ENCODE measurements at places on chromosomes 13 and 19.

DNA sequence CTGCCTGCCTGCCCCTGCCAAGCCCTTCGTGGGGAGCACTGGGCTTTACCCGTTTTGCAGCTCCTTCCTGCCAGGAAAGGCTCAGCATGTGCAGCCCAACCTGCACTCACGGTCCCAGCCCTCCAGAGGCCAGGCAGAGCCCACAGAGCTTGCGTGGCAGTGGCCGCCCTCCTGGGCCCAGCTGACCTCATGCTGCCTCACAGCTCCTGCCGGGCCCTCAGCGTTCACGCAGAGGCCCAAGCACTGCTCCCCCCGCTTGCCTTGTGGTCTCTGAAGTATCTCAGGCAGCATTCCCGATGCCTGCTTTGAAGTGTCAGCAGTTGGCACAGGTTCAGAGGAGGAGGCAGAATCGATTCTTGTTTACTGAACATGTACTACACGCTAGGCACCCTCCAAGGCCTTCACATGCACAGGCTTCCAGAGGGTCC lies 32.5 kb downstream of the CAPN12 start:
- peak; percentile 89 for DNase-seq

- no peak for DNase-seq
Measured at GRCh38 chr13:106985481-106985880, 417.5 kb upstream of the ARGLU1 start.

DNA sequence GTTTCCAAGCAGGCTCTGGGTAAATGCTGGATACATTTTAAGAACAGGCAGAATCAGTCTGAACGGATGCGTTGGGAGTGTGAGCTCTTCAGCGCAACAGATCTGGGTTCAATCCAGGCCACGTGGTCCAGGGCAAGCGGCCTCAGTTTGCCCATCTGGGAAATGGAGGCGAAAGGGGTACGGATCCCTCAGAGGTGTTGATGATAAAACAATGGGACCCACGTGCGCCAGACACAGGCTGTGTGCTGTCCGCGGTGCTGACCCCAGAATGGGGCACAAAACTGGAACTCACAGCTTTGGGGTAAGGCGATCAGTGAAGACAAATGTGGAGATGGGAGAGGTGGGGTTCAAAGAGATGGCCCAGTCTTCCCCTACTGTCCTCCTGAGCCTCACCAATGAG lies 13.1 kb upstream of the PDE4C start:
- no peak for DNase-seq

GRCh38 chr13:33281951-33282595 lies 3.5 kb downstream of the STARD13 start:
- no peak for DNase-seq

- DNase-seq = no peak
Measured at GRCh38 chr13:27427641-27428040, 3.2 kb downstream of the GTF3A start.

- no peak for DNase-seq
Measured at GRCh38 chr13:34189946-34190345, 372.0 kb downstream of the RFC3 start.

GRCh38 chr13:46171217-46171616 lies 10.8 kb downstream of the LCP1 start:
- DNase-seq = no peak

DNA sequence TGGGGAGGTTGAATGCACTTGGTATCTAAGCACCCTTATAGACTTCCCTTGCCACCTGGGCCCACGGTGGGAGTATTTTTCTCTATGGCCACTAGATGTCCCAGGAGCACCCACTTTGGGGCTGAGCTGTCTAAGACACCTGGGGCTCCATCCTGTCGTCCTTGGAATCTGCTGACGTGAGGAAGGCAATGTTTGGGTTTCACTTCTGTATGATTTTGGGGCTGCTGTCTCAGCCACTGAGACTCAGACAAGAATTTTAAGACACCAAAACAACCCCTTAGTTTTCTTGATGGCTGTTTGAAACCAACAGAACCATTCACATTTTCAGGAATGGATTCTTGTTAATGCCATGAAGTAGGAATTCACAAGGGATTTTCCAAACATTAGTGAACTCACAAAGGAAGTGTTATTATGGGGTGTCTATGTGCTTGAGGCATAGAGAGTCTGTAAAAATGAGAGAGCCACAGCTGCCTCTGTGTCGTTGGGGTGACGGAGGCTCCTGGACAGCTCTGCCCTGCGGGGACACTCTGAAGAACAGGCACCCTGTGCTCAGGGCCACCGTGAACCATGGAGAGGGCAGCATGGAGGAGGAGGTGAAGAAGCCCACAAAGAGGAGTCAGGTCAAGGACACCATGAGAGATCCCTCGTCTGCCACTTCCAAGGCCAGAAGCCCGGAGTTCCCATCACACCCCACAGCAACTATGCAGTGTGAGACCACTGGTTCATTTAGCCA lies 106.8 kb upstream of the SPATA13 start:
- DNase-seq = peak; percentile 67

DNA sequence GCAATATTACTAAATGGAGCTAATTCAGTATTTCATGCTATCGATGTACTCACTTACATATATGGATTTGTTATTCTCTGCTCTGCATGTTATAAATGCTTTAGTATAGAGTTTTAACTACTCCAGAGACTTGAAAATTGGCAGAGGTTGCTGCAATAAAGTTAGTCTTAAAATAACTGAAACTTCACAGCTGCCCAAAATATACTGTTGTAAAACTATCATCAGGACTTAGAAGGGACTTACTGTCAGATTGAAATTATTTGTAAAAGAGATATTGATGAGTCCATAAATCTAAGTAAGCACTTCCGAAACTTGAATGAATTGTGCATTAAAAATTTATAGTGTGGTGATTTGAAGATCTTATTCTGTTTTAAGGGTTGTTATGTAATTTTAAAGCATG lies 1178.2 kb upstream of the PCDH20 start:
- DNase-seq = no peak

- no peak for DNase-seq
Measured at GRCh38 chr19:15112385-15112784, 5.2 kb downstream of the SYDE1 start.

DNA sequence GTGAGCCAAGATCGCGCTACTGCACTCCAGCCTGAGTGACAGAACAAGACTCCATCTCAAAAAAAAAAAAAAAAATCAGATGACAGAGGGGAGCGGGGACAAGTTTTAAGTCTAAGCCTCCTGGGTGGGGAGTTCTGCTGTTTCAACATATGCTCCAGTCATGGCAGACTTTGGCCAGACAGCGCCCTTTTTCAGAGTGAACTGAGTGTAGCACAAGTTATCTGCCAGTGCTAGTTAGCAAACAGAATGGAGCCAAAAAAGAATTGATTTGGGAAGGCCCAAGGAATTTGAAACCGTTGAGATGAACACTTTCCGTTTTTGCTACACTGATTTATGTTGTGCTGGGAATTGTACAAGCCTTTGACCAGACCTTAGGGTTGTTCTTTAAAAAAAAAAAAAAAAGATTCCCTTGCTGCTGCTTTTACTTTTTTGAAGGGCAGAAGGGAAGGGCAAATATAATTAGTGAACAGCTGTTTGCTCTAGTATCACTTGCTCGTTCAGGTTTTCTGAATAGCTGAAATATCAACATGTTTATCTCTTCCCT lies 5.7 kb downstream of the ACTN4 start:
- peak; percentile 81 for DNase-seq

DNA sequence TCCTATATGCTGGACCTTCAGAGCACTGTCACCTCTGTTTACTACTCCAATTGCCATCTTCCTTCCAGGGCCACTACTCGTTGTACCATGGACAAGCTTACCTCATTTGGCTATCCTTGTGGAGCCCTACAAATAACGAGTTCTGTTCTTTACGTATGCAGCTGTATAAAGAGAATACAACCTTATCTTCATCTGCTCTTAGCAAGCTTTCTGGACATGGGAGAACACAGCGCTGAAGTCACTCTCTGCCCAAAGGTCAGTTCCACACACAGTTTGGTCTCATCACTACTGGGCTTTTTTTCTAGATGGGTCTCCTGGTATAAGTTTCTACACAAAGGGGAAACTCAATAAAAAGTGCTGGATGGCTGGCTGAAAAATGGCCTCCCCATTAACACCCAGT lies 88.9 kb downstream of the CDADC1 start:
- DNase-seq = no peak

DNA sequence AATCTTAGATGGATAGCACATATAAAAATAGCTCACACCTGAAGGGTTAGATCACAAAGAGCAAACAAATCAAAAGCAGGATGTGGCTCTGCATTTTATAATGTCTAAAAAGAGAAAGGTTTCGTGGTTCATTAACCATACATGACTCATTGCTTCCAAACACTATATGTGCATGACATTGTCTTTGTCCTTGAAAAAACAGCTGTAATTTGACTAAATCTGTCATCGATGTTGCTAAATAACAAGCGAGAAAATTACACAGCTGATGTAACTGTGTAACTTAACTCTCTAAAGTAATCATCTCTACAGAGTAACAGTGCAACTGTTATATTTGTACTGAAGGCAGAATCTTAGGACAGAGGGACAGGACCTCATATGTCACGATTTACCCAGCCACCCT lies 383.1 kb upstream of the GPC6 start:
- DNase-seq = peak; percentile 25

DNA sequence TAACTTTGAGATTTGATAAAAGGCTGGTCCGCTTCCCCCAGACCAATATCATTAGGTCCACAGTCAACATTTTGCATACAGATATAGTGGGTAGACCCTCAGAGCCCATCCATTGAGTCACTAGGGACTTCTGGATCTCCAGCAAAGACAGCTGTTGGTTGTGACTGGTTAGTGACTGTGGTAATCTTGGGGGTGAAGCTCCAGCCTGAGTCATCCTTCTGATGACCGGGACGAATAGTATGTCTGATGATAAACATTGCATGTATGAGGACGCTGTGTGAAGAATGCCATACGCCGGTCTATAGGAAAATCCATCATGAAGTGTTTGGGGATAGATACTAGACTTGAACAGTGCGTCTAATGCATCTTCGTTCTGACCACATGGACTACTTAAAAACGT lies 307.0 kb downstream of the UQCRFS1 start:
- DNase-seq = no peak

GRCh38 chr19:34794066-34794960 lies 21.3 kb upstream of the ZNF599 start:
- DNase-seq = no peak

- DNase-seq = no peak
Measured at GRCh38 chr19:3586707-3587346, 1.5 kb downstream of the GIPC3 start.

DNA sequence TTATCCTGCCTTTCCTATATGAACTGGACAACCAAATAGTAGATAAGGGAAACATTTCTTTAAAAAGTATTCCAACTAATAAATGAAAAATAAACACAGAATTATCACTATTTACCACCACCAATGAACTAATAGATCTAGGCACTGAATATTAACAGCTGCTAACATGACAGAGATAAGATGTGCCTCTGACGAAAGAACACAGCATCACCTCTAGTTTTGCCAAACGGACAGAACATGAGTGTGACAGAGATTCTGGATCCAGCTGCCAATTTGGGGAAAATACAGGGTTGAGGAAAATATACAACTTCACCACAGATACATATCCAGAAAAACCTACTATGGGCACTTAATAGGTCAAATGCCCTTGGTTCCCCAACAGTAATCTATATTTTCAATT lies 18.0 kb downstream of the VPS36 start:
- no peak for DNase-seq

- DNase-seq = no peak
Measured at GRCh38 chr19:48624791-48625723, 5.8 kb downstream of the SPHK2 start.

DNA sequence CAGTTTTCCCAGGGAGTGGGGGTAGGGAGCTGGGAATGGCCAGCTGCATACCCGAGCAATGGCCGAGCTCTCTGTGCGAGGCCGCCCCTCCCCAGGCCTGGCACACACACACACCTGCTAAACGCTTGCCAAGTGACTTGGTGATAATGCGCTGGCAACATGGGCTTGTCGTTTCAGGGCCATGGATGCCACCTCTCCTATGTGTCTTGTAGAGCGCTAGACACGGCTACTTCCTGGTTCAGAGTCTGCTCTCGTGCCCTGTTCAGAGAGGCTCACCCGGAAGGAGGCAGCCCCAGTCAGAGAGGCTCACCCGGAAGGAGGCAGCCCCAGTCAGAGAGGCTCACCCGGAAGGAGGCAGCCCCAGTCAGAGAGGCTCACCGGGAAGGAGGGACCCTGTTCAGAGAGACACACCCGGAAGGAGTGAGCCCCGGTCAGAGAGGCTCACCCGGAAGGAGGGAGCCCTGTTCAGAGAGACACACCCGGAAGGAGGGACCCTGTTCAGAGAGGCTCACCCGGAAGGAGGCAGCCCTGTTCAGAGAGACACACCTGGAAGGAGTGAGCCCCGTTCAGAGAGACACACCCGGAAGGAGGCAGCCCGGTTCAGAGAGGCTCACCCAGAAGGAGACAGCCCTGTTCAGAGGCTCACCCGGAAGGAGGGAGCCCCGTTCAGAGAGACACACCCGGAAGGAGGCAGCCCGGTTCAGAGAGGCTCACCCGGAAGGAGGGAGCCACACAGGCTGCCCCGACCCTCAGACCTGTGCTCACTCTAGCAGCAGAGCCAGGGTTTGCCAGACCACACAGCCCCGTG lies 4.2 kb downstream of the ADPRHL1 start:
- DNase-seq = peak; percentile 89

DNA sequence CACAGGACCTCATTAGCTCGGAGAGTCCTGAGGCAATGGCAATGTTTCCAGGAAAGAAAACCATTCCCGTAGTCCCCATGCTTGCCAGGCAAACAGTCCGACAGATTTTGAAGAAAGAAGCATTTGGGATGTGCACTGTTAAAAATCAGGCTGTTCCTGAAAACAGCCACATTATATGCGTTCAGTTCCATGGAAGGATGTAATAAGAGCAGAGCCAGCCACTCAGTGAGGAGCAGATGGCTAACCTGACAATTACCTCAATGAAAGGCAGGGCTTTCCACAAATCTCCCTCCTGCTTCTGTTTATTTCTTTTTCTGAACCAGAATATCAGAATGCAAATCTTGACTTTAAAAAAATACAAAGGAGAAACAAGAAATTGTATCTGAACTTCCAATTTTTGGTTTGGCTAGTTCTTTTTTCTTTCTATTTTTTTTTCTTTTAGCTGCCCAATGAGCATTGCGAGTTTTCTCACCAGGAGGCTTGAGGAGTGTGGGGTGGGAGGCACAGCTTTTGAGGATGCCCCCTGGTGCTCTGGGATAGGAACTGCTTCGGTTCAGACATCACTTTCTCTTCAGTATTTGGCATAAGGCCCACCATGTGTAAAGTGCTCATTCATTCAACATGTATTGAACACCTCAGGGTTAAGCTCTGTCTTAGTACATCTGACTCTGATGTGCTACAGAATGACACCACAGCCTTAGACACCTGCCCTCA lies 124.2 kb downstream of the TBC1D4 start:
- peak; percentile 67 for DNase-seq

Measured in fibroblast of villous mesenchyme (primary cell).